ENCODE measurements at places on chromosomes 7 and 10.

- no peak for DNase-seq
These were observed 21.9 kb upstream of the ECHDC3 start for GRCh38 chr10:11720260-11720741.

DNA sequence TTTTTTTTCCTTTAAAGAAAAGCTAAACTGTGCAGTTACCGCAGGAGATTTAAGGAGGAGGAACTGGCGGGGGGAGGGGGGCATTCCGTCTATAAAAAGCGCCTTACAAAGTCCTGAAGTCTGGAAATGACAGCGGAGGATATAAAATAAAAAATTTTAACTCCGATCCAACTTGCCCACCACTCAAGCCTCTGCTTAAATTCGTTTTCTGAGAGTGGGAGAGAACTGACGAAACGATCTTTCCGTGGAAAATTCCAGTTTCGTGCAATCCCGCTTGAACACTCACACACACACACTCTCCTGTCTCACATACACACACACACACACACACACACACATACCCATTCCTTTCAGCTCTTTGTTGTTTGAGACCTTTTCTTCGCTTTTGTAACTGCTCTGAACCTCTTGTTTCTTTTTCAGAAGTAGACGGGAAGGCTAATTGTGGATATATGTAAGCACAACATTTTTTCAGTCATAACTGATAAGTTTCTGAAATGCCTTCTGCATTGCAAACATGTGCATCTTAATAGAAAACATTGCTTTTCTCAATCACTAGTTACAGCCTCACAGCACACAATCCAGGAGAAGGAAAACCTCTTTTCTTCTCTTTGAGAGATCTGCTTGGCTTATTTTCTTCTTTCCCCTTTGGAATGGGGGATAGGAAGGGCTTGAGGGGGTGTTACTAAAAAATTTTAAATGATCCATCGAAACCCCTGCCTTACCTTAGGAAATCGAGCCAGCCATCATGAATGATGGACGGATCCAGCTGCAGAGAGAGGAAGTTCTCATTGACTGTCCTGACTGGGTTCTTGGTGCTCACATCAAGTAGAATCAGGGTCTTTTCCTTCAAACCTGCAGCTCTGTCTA lies 628 bp downstream of the HPSE2 start:
- DNase-seq = no peak

GRCh38 chr7:5177060-5177459 lies 13.0 kb upstream of the WIPI2 start:
- no peak for DNase-seq

DNA sequence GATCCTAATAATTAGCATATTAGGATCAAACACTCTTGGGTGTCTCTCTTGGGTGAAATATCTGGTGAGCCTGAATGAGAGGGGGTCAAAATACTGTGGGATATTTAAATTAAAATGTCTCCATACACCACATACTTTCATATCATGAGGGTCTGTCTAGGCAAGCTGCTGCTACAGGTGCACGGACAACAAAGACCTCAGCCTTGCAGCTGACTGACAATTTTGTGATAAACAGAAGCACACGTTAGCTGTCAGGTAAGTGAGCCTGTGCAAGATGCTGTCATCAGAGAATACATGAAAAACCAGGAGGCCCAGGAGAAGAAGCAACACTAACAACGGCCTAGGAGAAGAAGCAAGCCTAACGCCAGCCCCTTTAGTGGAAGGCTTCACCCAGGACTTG lies 247.5 kb downstream of the ADARB2 start:
- no peak for DNase-seq

- DNase-seq = no peak
These were observed 170.1 kb downstream of the FANK1 start for GRCh38 chr10:126066456-126066855.

DNA sequence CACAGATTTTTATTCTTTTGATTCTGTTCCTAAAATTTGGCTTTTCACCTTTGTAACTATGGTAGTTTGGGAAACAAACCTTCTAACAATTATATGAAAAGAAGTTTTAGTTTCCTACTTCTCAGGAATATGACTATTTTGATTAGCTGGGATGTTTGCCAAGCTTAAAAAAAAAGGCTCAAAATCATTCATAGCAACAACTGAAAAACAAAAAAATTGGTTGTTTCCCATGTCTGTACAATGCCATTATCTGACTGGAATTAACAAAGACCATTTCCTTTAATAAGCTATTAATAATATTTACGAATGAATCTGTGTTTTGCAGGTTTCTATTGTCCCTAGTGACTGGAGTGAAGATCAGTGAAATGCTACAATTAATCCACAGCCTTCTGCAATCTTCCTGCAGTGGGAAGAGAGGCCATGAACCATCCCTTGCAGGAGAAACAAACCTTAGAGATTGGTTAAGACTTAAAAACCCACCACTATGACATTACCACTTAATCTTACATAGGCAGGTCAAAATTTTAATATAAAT lies 4.2 kb downstream of the PURB start:
- DNase-seq = no peak

- DNase-seq = no peak
These were observed 1.3 kb downstream of the SERPINE1 start for GRCh38 chr7:101128040-101128834.

- no peak for DNase-seq
These were observed 32.9 kb downstream of the GPER1 start for GRCh38 chr7:1120791-1121190.

DNA sequence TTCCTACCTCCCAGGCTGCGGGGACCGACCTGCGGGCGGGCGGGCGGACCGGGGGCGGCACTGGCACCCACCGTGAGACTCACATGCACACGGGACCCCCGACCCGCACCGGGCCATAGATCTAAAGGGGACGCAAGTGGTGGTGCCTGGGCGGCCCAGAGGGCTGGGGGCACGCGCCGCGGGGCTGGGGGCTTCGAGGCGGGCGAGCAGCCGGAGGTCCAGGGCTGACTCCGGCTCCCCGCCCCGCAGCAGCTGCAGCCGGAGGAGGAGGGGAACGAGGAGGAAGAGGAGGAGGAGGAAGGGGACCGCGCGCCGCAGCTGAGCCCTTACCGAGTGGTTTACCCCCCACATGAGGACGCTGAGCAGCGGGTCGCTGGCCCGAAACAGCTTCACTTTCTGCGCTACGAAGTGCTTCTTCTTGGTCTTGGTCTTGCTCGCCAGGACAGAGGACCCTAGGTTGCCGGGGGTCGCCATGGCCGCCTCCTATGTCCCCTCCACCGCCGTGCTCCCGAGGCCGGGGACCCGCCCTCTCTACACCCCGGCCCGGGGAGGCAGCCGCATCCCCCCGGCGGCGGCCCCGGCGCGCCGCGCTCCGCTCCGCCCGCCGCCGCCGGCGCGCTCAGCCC lies 412 bp downstream of the PIP4K2A start:
- DNase-seq = no peak

GRCh38 chr7:55895021-55895420 lies 7.8 kb downstream of the ZNF713 start:
- no peak for DNase-seq
